NCI-H146 (cell line): ENCODE measurements at places on chromosomes 16 and 17.

GRCh38 chr17:67386965-67387551 lies 10.0 kb downstream of the PITPNC1 start:
- DNase-seq, result peak; percentile 68

DNA sequence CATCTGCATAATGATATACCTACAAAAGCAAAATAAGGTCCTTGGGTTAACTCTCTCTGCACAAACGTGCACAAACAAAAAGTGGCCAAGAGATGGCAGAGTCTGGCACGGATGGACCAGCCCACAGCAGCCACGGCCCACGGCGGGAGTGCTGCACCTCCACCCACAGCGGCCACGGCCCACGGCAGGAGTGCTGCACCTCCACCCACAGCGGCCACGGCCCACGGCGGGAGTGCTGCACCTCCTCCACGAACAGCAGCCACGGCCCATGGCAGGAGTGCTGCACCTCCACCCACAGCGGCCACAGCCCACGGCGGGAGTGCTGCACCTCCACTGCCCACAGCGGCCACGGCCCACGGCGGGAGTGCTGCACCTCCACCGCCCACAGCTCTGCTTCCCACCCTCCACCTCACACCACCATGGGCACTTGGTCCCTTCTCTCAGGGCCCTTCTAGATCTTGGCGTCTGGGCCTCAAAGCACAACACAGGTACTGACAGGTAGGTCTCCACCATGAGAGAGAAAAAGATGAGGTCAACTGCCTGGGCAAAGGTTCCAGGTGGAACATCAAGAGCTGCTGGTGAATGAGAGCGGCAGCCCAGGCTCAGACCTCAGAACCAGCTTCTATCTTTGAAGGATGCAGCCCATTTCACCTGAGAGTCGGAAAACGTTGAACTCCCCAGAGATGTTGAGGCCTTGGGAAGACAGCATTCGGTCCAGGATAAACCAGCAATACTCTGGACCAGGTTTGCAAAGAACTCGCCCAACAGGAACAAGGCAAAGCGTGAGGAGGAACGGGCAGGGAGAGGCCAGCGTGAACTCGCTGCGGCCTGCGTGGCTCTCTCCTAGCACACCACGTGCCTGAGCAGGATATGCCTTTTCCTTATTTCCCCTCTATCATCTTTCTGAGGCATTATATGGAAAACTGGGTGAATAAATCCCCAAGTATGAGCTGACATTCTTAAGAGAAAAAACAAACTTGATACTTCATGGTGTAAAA lies 124.5 kb downstream of the ZNF778 start:
- no peak for DNase-seq

DNA sequence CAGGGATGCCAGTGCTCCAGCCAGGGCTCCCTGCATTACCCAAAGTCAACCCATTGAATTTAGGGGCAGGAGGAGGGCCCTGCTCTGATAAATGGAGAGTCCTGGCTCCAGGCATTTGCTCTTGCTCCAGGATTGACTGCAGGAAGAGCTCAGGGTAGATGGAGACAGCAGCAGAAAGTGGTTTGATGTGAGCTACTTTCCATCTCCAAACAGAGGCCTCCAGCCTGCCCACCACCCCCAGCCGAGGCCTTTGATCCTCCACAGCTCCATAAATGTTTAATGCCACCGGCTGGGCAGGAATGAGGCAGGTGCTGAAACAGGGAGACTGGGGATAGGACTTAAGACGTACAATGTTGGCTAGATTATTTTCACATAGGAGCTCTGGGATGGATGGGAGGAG lies 4.3 kb upstream of the SEZ6 start:
- DNase-seq, result peak; percentile 80

- peak; percentile 84 for DNase-seq
These were observed at the start of gene ZNF629 for GRCh38 chr16:30786936-30787612. Gene ZNF629, minus strand, starts transcription at chr16:30787205. Its CDS starts 2,723 bp downstream, at chr16:30784482.

GRCh38 chr17:42178817-42179216 lies 2.1 kb downstream of the KCNH4 start:
- no peak for DNase-seq

- DNase-seq, result no peak
These were observed 10.6 kb downstream of the PHF12 start for GRCh38 chr17:28940675-28941074.

DNA sequence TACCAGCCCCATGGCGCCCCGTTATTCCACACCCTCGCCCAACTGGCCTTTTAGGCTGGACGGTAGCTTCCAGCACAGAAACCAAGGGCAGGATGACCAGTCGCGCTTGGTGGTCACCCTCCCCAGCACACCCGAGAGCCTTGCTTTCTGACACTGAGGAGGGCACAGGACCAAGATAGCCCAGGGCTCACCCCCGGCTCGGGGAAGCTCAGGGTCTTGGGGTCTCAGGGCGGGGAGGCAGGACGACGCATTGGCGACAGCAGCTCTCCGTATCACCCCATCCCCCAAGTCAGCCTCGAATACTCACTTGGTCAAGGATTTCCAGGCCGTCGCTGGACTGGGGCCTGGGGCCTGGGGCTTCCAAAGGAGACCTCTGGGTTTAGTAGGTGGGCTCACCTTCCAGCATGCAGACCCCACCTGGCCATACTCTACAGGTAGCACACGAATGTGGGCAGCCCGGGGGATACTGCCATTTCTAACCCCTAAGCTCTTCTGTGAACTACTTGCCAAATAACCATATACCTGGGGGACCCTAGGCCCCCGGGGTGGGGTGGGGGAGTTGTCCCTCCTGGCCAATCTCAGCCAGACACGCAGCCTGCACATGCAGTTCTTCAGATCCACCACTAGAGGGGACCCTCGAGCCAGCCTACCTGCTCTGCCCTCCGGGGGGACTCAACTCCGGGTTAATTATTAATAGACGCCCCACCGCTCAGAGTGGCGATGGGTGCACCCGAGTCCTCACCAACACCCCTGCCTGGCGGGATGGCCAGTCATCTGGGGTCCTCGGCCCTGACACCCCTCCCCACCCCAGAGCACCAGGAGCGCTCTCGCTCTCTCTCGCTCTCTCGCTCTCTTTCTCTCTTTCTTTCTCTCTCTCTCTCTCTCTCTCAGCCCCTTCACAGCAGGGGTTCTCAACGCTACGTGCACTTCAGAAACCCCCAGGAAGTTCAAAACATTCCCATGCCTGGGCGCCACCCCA lies 30.0 kb downstream of the TBC1D16 start:
- DNase-seq, result peak; percentile 61

- DNase-seq, result peak; percentile 81
These were observed 79.0 kb downstream of the RPA1 start for GRCh38 chr17:1908699-1909309.

DNA sequence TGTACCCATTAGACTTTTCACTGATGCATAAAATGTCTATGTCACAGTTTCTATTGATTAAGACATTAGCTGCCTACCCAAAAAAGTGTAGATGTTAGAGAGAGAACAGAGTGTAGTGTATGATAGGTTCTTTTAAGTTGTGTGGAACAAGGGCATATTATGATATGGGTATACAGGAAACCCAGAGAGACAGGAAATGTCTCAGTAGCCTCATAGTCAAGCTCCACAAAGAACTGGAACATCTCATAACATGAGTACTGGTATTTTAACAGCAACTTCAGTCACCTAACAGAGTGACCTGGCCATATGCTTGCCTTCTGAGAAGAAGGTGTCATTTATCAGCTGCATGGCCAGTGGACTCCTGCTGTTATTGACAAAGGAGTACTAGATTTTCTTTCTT lies 128.1 kb downstream of the RGS9 start:
- DNase-seq, result no peak

DNA sequence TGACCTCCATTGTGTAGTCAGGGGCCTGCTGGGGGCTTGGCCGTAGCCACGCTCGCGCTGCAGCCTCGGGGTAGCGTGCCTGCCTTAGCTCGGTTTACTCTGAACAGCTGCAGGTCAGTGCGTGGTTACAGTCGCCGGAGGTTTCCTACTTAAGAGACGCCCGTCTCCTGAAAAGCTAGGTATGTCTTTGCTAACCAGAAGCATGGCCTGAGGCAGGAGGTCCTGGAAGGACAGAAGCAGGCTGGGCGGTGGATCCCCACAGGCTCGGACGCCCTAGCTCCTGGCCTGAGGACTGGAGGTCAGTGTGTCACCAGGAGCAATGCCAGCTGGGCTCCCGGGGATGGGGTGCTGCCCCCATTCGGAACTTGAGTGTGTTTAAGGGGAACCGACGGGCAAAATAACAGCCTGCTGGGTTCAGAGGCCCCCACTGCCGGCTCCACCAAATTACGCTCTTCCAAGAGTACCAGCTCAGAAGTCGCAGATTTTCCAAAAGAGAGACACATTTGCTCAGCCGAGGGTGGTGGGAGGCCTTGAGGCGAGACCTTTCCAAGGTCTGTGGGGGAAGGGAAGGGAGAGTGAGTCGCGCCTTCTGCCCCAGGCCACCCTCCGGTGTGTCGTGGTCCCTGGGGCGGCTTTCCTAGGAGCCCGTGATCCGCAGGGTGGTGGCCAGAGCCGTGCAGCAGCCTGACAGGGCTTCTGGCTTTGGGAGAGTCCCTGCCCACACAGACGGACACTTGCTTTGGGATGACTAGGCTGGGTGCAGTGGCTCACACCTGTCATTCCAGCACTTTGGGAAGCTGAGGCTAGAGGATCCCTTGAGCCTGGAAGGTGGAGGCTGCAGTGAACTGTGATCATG lies 3.9 kb upstream of the GNG13 start:
- DNase-seq, result no peak

GRCh38 chr17:44968225-44969143 lies at the start of gene C1QL1:
Gene C1QL1, minus strand, starts transcription at chr17:44968303. Its CDS starts 255 bp downstream, at chr17:44968048.
- peak; percentile 93 for DNase-seq

DNA sequence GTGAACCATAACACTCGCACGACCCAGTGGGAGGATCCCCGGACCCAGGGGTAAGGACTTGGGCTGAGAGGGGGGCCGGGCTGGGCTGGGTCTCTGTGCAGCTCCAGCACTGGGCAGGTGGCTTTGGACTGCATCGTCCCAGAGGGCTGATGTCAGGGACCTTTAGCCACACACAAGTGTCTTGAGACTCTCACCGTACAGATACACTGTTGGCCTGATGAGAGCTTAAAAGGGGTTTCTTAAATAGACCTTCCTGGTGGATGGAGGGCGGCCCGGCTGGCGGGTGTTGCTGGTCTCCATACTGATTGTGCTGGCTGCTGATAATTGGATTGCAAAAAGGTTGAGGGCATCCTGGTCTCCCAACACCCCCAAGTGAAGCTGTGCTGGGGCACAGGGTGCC lies 21.7 kb upstream of the CLEC18A start:
- DNase-seq, result no peak

GRCh38 chr17:17793378-17794214 lies 43.2 kb downstream of the SREBF1 start:
- DNase-seq, result no peak

GRCh38 chr16:57377080-57377841 lies 5.0 kb downstream of the CX3CL1 start:
- no peak for DNase-seq

DNA sequence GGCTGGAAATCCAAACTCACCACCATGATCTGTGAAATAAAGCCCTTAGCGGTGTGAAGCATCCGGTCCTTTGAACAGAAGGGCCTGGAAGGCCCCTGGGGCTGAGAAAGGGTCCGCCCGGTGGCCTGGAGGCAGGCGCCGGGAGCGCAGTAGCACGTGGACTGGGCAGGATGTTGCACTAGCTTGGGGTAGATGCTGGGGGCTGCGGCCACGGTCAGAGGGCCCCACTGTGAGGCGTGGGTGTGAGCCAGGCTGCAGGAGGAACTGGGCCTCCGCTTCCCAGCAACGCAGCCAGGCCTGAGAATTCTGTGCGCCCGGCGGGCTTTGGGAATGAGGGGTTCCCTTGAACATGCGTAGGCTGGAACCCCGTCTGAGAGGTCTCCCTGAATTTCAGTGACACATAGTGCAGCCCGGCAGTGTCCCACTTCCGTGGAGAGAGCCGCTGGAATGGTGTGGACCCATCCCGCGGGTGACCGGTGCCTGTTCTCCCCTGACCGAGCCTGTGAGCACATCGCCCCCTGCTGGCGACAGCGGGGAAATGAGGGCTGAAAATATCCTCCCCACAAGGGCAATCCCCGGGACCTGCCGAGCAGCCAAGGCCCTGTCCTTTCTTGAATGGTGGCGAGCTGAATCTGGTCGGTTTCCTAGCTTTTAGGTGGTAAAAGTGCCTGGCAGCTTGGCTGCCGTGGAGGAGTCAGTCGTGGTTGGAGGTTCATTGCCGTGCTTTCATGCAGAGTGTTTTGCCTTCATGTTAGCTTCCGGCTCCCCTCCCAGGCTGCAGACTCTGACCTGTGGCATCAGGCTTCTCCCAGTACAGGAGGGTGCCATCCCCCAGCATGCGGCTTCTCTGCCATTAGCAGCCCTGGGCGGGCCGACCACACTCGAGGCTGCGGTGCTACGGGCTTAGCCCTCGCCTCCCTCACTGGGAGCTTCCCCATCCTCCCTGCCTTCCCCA lies 43.8 kb downstream of the DNAJA2 start:
- peak; percentile 16 for DNase-seq

DNA sequence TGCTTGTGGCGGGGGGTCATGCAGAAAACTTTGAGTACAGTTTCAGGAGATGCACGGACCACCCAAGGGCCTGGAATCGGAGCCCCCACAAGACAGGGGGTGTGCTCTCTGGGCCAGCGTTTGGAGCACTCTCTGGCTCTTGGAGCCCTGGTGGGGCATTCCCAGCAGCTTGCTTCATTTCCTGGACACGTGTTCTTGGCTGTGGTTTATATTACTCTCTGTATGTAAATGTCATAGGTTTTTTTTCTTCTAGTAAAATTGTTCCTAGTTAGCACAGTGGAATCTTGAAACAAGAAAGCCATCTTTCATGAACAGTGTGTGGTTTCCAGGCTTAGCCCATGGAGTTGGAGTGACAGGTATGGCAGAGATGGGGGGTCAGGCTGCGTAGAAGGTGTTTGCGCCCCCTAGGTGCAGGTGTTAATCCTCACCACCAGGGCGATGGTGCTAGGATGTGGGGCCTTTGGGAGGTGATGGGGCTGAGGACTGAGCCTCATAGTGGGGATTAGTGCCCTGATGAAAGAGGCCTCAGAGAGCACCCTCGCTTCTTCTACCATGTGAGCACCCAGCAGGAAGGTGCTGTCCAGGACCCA lies 79.8 kb downstream of the JPH3 start:
- no peak for DNase-seq

DNA sequence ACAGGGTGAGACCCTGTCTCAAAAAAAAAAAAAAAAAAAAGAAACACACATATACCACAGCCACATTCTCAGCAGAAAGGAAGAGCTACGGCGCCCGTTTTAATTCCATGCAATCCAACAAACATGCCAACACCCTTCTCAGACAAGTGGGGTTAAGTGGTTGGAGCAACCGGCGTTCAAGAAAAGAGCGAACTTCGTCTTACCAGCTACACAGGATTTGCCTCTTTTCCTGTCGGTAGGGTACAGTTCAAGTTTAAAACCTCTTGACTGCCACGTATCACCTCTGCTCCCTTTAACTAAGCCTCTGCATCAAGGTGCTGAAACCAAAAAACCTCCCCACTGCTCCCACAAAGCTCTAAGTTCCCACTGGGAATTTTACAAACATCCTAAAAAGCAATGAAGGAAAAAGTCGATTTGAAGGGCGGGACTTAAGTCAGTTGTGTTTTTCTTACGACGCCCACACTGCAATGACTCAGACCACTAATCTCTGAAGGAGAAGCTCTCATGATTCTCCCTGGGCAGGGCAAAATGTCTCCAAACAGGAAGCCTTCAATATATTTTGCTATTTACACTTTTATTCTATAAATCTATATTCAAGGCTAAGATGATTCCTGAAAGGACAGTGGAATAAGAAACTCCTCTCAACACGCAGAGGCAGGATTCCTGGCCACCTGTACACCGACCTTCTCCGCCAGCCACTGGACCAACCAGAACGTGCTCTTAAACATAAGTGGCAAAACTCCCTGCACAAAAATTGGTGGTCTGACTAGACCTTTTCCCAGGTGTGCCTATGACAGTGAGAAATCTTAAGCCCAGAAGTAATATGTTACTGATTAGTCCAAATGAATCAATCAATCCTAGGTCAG lies 18.8 kb downstream of the SRP68 start:
- DNase-seq, result no peak
